Hematopoietic multipotent progenitor cell treated with erythropoietin and hydrocortisone succinate and interleukin-3 and kit ligand, for 15 days (in vitro differentiated cells): ENCODE measurements at places on chromosomes 5 and 9.
A peak's percentile ranks its signal among the peaks of the same experiment; 100 is the strongest.

DNA sequence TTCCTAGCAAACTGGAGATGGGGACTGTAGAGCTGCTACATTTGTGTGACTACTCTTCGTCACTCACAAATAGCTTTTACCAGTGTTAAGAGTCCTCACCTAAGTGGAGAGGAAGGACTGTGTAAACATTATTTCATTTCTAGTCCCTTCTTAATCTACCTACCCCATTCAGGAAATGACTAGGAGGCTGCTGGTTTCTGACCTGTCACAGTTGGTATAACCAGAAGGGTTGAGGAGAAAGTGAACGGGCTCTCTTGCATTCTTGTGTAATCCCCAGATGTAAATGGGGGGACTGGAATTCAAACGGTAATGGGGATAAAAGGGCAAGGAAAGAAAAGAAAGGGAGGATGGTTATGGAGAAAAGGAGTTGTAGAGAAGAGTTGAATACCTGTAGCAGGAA, 35.4 kb upstream of the BNIP1 start:
- DNase-seq = no peak

DNA sequence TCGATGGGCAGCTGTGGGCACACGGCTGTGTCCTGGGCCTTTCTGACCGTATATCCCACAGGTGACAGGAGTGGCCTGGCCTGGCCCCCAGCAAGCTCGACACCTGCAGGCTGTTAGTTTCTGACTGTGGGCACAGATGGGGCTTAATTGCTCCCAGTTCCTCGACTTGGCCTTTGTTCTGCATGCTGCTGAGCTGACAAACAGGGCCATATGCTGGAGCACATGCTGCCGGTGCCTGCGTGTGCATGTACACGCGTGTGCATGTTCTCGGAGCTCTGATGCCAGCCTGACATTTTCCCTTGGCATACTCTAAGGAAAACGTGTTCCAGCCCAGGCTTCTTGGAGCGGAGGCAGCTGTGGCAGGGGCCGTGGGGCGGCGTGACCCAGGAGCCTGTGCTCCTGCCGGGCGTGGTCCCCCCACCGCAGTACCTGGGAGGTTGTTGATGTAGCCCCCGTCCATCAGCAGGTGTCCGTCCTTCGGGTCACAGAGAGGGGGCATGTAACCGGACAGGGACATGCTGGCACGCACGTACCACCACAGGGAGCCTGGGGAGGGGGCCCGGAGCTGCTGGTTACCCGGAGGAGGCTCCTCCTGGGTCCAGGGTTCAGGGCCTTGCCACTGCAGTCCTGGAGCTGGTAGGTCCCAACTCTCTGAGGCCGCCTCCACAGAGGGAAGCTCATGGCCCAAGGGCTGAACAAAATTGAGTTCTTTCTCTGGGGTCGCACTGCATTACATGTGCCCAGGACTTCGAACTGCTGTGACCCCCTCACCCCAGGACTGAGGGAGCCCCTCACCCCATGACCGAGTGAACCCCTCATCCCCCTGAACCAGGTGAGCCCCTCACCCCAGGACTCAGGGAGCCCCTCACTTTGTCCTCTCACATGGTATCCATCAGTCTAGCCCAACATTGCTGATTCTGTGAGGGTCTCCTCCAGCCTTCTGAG, 4.1 kb upstream of the NSMF start:
- no peak for DNase-seq

DNA sequence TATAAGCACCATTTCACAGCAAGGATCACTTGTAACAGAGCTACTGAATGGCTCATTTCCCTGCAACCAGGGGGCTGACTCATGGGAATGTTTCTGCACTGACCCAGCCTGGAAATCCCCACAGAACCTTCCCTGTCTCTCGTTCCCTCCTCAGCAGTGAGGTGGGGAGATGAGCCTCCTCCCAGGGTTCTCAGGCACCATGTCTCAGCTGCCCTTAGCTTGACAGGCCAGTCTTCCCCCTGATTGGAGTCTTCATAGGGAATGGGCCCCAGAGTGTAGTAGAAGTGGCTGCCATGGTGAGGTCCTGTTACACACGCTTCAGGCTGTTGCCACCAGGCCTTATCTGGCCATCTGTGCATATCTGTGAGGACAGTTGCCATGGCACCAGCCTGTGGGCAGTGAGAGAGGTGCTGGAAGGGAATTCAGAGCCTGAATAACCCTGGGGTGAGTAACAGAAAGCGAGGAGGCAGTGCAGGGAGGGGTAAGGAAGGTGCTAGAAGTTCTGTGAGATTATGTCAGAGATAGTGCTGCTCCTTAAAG, 324.4 kb downstream of the ENC1 start:
- no peak for DNase-seq

- no peak for DNase-seq
Observed at GRCh38 chr5:94661086-94661485, 42.6 kb downstream of the SLF1 start.

GRCh38 chr9:121398374-121398773, 28.3 kb upstream of the STOM start:
- no peak for DNase-seq

DNA sequence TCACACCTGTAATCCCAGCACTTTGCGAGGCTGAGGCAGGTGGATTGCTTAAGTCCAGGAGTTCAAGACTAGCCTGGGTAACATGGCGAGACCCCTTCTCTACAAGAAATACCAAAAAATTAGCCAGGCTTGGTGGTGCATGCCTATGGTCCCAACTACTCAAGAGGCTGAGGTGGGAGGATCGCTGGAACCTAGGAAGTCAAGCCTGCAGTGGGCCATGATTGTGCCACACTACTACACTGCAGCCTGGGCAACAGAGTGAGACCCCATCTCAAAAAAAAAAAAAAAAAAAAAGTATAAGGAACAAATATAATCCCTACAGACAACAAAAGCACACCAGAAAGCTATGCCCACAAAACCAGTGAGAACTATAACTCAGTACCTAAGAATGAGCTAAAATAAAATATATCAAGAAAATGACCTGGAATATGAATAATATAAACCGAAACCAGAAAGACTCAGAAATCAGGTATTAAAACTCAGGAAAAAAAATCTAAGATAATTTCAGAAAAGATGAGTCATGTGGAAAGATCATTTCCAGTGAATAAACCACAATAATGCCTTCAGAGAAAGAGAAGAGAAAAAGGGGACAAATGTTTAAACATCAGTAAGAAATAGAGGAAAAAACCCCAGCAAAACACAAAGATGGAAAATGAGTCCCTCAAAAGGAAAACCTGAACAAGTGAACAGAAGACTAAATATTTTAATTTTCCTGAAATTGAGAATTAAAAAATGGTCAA, 57.4 kb downstream of the GOLPH3 start:
- no peak for DNase-seq

DNA sequence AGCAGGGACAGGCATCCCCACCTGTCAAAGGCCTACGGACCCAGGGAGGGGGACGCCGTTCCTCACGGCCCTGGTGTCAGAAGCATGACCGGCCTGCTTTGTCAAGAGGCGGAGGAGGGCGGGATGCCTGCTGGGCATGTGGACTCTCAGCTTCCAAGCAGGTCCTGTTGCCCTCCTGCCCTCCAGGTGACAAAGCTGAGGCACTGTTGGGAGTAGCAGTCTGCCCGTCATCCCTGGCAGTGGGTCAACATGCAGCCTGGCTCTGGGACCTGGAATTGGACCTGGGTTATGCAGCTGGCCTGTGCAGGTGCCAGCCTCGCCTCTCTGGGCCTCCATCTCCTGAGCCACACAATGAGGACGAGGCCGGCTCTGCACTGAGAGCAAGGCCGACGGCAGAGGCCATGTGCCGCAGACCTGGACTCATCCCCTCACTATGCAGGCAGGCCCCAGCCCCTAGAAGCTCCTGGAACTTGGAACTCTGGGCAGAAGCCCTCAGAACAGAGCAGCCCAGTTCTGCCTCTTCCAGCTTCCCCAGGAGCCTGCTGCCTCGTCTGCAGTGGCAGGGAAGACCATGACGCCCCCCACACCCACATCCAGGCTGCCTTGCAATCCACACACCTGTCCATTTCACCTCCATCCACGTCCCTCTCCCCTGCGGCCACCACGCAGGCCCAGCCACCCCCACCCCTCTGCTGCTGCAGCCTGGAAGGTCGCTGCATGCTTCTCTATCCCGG, 20.8 kb upstream of the FCN1 start:
- DNase-seq = no peak

GRCh38 chr5:65925601-65926275, 637 bp upstream of the ERBIN start:
- DNase-seq = peak; percentile 78

GRCh38 chr5:88824141-88824540, 58.8 kb downstream of the MEF2C start:
- no peak for DNase-seq

DNA sequence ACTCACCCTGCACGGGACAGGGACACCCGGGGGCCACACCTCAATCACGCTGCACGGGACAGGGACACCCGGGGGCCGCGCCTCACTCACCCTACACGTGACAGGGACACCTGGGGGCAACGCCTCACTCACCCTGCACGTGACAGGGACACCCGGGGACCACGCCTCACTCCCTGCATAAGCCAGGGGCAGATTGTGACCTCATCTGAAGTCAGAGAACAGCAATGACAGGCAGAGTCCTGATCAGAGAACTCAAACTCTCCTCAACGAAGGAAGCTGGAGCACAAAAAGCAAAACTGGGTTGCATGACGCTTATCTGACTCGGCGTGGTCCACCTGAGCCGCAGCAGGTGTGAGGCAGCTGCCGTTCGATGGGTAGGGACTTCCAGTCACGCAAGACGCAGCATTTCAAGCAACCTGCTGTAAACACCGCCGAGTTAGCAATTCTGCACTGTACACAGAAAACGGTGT, 3.2 kb downstream of the TERT start:
- no peak for DNase-seq

GRCh38 chr5:169173372-169173771, 127.6 kb downstream of the SLIT3 start:
- no peak for DNase-seq

- DNase-seq = no peak
Observed at GRCh38 chr5:175893466-175893865, 22.1 kb downstream of the CPLX2 start.

- DNase-seq = no peak
Observed at GRCh38 chr5:177452688-177453638, 6.3 kb downstream of the PRR7 start.

DNA sequence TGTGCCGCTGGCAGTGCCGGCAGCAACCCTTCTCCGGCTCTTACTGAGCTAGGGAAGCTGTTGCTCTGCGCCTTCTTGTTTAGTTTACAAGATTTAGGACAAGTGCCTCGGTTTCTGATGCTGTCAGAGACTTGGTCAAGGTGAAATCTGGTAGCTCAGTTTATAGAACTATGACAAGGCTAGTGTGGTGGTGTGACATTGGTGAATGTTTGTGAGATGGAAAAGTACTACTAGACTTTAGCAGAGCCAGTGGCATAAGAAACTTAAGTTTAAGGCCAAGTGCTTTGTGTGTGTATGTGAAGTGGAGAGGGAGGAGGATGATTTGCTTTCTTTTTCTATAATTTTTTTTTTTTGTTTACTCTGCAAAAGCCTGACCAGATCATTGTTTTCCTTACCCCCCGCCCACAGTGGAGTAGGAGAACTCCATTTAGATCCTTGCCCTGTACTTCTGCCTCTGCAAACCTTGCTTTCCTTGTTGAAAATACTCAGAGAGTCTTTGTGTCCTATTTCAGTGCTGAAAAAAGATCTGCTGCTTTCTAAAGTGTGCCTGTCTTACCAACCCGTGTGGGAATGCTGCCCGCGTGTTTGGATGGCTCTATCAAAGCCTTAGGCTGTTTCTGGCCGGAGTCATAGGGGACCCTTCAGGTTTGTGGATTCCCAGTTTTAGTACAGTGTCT, 75.9 kb downstream of the TRIO start:
- no peak for DNase-seq

GRCh38 chr5:106587-106986, 14.6 kb downstream of the PLEKHG4B start:
- DNase-seq = no peak

DNA sequence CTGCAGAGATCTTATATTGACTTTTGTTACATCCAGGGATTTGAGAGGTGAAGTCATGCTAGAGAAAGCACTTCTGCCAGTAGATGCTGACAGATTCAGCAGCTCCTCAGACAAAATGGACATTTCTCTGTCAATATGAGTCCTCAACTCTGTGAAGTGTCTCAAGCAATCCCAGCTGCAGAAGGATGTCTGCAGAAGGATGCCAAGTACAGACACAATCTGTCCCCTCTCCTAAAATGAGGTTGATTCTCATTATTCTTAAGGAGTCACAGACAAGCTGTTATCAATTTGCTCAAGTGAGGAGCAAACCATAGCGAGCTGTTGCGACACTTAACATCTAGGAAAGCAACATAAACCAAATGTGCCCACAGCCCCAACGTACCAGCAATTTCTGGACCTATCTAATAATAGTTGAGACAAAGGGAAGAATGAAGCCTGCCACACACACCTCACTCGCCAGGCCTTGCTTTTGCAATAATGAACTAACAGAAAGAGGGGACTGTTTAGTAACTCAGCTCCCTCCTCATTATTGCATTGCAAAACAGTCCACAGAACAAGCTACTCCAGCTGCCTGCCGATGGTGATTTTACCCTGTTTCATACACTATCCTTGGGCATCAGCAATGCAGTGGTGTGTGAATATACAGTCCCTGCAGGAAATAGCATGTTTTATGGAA, 364.2 kb upstream of the PDE4D start:
- no peak for DNase-seq

DNA sequence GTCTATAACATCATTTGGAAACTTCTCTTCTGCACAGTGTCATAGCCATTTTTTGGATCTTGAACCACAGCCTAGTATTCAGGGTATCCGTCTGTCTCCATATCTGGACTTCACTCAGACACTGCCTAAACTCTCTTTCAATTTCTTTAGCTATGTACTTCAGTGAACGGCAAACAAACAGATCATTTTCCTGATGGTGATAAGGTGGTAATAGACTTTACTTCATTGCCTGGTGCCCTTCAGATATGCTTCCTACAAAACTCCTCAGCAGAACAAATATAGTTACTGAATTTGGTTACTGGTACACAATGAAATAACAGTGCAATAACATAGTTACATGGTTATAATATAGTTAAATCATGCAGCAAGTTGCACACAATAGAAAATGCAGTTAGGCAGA, 348.2 kb downstream of the ZSWIM6 start:
- DNase-seq = no peak

DNA sequence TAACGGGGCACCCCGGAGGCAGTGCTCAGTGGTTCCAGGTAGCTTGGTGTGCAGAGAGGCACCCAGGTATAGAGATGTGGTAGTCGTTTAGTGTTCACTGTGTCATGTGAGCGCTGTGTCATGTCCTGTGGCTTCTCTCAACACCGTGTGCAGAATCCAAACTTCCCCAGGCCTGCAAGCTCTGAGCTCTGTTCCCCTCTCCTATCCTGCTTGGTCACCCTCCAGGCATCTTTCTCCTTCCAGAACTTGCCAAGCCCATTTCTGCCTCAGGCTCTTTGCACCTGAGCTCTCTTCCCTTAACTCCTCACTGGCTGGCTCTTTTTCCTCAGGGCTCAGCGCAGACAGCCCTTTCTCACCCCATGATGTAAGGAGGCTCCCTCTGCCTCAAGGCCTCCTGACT, 64.8 kb downstream of the CARTPT start:
- no peak for DNase-seq

GRCh38 chr5:175646251-175646650, 11.6 kb upstream of the HRH2 start:
- DNase-seq = no peak

GRCh38 chr9:20500101-20500500, 122.2 kb downstream of the MLLT3 start:
- no peak for DNase-seq

GRCh38 chr5:159324102-159324755, 6.1 kb downstream of the IL12B start:
- DNase-seq = no peak

GRCh38 chr5:80754900-80755299, 100.1 kb upstream of the DHFR start:
- no peak for DNase-seq
